Right atrium auricular region (tissue), 2 donors: ENCODE measurements at places on chromosomes 1 and 21. TPM values are rescaled to one million over a fixed set of nuclear protein-coding genes. Genes with fewer than 3 reads are reported as not detected.
A peak's percentile ranks its signal among the peaks of the same experiment; 100 is the strongest.

The PTPRC gene
- 10.1 TPM for total RNA-seq

- no peak for DNase-seq
Measured at GRCh38 chr1:235158680-235159079, 2.4 kb downstream of the RBM34 start.

The AHCTF1 gene
- total RNA-seq, result 24.4 TPM

The CAMK1G gene
- total RNA-seq, result 0.28 TPM

DNA sequence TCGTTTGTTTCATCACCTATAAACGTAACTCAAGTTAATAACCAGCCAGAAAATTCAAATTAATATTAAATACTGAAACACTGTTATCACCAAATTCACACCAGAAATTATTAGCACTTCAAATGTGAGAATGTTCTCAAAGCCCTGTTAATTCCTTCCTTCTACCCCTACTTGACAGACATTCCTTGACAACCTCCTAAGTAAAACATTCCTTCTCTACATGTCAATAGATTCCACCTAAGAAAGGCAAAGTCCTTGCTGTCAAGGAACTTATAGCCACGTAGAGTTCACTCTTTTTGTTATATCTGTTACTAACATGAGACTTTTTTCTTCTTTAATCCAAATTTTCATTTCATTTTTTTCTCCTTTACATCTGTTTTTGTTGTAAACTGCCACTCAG is 441.5 kb downstream of the SMYD3 start:
- DNase-seq, result no peak

The CCDC185 gene
- not detected for total RNA-seq

The CDCP2 gene
- total RNA-seq, result not detected

The LAX1 gene
- total RNA-seq, result not detected

DNA sequence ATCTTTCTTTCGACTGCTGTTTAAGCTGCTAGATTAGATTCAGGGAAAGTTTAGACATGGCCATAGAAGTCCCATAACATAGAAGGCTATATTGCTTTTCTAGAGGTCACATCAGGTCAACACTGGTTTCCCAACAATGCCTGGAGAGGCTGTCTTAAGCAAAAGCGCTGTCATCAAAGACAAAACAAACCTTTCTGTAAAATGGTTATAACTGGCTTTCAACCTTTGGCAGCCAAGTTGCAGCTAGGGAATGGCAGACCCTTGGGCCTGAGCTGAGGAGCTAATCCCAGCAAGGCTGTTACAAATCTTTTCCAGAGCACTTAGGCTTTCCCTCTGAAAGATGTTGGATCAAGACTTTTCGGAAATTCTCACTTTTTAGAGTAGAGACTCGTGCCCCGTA is 11.2 kb upstream of the ABCA4 start:
- DNase-seq, result no peak

DNA sequence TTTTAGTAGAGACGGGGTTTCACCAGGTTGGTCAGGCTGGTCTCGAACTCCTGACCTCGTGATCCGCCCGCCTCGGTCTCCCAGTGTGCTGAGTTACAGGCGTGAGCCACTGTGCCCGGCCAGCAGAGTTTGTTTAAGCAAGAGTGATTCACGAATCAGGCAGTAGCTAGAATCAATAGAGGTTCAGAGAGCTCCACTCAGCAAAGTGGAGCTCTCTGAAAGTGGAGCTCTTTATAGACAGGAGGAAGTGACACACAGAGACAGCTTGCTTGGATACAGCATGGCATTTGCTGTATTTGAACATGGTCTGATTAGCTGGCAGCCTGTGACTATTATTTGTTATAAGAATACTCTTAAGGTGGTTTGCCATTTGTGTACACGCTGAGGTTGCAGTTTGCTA is 27.1 kb upstream of the CD34 start:
- no peak for DNase-seq

- no peak for DNase-seq
Measured at GRCh38 chr1:17581389-17582123, 42.1 kb downstream of the ARHGEF10L start.

DNA sequence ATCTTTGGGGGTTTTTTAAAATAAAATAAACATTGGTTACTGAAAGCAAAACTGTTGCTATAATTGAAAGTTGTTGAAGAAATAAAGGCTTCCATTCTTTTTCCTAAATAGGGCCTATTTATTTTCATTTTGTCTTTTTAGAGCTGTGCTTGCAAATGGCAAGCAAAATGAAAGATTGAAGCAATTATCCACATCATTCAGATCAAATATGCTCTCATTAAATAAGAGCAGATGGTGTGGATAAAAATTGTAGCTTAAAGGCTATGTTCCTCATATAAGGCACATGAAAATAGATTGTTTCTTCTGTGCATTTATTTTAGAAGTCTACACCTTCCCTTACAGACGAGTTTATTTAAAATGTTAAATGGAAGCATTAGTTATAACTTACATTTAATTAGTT is 1317.7 kb downstream of the MRPL39 start:
- no peak for DNase-seq

GRCh38 chr1:40095806-40096205 is 1.2 kb downstream of the PPT1 start:
- no peak for DNase-seq

DNA sequence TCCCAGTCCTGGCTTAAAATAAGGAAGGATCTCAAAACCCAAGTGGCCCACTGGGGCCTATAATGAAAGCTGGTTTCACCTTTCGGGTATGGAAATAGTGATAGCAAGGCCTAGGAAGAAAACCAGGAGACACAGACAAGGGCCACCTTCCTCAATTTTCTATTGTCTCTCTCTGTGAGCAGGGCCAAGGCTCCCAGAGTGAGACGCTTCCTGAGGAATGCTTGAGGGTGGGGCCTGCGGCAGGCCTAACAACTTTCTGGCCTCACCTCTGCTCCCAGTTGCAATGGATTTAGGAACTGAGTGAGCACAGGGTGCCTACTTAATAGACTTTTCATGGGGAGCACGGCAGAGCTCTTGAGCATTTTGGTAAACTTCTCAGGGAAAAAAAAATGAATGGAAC is 300.9 kb downstream of the ASTN1 start:
- no peak for DNase-seq

DNA sequence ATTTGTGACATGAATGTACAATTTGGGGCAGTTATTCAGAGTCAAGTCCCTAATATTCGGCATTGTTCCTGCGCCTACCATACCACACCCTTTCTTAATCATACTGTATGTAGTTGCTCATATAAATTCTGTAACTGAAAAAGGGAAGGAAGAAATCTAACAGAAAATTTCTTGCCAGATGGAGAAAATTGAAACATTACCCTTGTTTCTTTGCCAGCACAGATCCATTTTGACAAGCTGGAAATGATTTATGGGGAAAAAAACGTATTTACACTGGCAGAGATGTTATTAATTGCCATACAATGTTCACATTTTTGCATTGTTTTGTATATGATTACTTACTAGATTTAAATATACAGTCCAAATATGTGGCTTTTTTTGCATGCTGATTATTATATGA is 363.8 kb upstream of the PKN2 start:
- no peak for DNase-seq

DNA sequence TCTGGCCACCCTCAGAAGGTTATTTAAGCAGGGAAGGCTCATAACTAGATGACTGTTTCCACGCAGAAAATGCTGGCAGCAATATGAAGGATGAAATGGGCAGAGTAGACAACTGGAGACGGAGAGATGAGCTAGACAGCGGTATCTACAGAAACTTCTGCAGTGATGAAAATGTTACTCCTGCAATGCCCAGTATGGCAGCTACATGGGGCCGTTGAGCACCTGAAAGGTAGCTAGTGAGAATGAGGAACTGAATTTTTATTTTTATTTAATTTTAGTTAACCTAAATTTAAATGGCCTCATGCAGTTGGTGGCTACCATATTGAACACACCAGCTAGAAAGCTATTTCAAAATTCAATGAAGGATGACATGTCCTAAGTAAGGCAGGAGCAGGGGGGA is 27.3 kb downstream of the SIPA1L2 start:
- no peak for DNase-seq

GRCh38 chr1:26768755-26769154 is 19.0 kb upstream of the PIGV start:
- DNase-seq, result no peak

The MYBPHL gene
- 62.2 TPM for total RNA-seq

DNA sequence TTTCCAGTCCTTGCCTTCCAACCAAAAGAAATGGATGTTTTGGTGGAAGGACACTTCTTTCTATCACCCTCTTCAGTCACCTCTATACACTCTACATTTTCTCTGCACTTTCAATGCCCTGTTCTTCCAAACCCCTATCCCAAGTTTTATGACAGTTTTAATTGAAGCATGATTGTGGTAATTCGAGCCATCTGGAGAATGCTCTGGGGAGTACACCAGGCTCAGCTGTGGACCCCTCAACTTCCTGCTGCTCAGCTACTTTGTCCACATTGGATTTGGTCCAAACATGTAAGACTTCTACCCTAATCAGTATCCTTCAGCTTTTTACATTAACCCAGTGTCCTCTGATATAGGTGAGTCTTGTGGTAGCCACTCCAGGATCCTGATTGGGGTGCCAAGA is 129.6 kb downstream of the SYT2 start:
- no peak for DNase-seq

- DNase-seq, result peak; percentile 58
Measured at GRCh38 chr1:234582681-234583301, 27.2 kb downstream of the IRF2BP2 start.
